ENCODE measurements at places on chromosomes 11 and 22.

- DNase-seq: no peak
Observed at GRCh38 chr22:17684245-17684644, 45.7 kb downstream of the BCL2L13 start.

DNA sequence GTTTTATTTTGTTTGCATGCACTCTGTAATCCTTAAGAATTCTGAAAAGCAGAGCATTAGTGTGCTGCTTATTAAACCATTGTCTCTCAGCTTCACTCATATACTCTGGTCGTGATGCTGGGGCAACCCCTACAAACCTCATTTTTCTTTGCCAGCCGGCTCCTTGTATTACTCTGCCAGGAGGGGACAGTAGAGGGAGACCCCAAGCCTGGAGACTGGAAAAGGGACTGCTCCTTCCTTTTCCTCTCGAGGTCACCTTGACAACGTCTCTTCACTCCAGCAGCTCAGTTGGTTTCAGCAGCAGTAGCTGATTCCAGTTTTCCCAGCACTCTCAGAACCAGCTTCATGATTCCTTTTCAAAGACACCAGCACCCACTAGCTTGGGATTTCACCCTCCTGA, 2.8 kb upstream of the JHY start:
- no peak for DNase-seq

DNA sequence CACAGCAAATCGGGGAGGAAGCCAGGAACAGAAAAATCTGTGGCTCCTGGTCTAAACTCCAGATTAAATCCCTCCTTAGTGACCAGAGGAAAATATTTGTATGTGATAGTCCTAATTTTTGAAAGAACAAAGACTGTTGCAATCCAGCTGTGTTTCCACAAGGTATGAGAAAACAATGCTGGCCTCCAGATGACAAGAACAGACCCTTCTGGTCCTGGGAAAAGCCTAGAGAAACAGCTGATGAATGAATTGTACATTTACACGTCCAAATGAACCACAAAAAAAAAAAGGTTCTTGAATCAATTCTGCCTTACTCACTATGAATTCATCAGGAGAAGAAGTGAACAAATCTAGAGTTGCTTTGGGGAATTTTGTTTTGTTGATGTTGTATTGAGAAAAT, 63.7 kb downstream of the ETS1 start:
- DNase-seq: no peak

GRCh38 chr11:100730266-100730665, 43.2 kb downstream of the ARHGAP42 start:
- no peak for DNase-seq

GRCh38 chr11:20197881-20198280, 37.6 kb upstream of the DBX1 start:
- no peak for DNase-seq

- DNase-seq: no peak
Observed at GRCh38 chr11:2359557-2359956, 17.6 kb upstream of the CD81 start.

- no peak for DNase-seq
Observed at GRCh38 chr11:10021563-10021962, 272.5 kb downstream of the SBF2 start.

GRCh38 chr11:96964661-96965060, 574.8 kb downstream of the JRKL start:
- no peak for DNase-seq

DNA sequence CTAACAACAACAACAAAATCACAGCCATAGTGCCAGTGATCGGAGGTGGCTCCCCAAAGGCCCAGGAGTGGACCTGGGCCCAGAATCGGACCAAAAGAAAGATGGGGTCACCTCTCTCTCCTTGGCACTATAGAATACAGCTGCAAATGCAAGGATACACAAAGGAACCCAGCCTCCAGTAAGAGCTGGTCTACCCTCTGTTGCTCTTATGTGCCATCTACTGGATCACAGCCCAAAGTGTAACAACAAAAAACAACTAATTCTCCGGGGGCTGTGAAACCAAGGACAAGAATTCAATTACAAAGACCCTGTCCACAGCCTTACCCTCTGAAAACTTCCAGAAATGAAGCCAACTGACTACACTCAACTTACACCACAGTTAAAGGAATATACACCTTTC, 21.6 kb downstream of the OR8G5 start:
- no peak for DNase-seq

DNA sequence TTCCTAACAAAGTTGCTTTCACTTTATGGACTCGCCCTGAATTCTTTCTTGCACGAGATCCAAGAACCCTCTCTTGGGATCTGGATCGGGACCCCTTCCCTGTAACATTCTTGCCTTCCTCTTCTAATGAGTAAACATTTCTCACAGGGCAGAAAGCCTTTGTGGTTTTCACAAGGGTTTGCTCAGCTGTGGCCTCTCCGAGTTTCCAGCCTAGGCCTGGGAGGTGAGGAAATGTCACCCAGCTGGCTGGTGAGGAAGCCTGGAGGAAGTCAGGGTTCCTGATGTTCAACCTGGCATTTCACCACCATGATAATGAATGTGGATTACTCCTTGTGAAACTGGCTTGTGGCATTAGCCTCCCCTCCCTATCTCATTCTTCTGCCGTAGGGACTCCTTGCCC, 224.9 kb downstream of the DSCAML1 start:
- DNase-seq: no peak

DNA sequence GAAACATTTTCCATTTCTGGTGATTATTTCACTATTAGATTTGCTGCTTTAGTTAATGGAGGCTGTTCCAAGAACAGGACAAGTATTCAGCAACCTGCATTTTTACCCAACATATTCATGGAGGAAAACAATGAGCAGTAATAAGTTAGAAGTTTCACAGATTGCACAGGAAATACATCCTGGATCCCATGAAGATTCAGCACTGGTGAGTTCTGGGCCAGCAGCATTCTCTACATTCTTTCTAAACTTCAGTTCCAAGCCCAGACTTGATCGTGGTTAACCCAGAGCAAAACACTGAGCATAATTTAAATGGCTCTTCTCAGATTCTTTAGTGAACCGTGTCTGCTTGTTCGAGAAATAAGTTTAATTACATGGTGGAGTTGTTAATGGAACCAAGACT, 3.8 kb downstream of the FJX1 start:
- DNase-seq: no peak

DNA sequence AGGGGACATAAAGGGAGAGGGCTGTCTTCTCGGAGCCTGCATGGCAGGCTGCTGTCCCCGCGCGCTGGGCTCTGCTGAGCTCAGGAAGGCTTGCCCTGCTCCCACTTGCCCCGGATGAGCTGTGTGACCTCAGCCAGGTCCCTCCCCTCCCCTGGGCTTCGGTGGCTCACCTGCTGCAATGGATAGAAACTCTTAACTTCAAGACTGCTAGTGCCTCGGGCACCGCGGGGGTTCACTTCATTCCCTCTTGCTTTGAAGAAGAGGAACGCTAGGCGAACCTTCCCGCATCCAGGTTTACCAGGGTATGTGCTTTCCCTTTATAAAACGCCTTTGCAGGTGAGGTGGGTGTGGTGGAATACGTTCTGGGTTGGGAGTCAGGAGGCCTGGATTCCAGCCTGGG, 115.0 kb downstream of the PHF21B start:
- DNase-seq: no peak

- no peak for DNase-seq
Observed at GRCh38 chr11:12184699-12185098, 74.3 kb downstream of the MICAL2 start.

- DNase-seq: no peak
Observed at GRCh38 chr11:87259736-87260135, 222.0 kb downstream of the TMEM135 start.

DNA sequence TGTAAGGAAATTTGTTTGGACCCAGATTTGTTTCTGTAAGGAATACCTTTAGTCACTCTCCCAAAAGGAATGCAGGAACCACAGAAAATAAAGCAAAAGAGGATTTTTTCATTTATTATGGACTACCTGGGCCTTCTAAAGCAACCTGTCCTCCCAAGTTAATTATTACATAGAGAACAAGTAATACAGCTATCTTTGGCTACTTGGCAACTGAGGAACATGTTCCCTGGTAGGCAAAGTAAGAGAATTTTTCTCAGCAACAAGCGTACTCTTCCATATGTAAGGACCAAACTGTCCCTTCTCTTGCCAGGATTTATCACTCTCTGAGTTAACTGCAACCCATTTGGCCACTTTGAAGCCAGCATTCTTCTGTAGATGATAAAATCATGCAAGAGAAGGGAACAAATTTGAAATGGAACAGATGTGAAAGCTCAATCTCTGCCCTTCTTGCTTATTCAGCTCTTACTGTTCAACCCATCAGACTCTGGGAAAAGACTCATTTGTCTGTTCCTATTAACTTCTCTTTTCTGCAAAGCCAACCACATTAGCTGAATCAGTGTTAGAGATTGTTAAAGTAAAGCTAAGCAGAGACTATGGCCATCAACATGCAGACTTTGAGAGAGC, 190.2 kb downstream of the SWAP70 start:
- no peak for DNase-seq

GRCh38 chr11:68424101-68424632, 36.4 kb upstream of the PPP6R3 start:
- DNase-seq: no peak

All from NCI-H2081 (cell line).